ENCODE measurements at places on chromosomes 11 and 22.

GRCh38 chr11:77233011-77233410 lies 68.5 kb downstream of the GDPD4 start:
- DNase-seq: no peak

DNA sequence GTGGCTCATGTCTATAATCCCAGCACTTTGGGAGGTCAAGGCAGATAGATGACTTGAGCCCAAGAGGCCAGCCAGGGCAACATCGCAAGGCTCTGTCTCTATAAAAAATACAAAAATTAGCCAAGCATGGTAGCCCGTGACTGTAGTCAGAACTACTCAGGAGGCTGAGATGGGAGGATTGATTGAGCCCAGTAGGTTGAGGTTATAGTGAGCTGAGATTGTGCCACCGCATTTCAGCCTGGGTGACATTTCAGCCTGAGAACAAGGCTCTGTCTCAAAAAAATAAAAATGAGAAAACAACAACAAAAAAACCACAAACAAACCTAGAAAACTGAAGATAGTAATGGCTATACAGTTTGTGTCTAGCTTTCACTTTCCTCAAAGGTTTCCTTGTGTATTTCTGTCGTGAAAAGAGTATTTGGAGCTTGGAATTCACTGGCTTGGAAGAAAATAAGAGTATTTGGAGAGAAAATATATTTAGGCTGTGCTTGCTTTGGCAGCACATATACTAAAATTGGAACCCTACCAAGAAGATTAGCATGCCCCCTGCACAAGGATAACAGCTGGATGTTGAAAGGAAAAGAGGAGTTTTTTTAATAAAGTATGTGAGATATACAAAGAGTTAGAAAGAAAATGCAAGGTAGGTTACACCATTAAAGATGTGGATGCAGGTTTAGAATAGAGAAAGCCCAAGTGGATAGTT lies 3.9 kb upstream of the BIRC3 start:
- no peak for DNase-seq

DNA sequence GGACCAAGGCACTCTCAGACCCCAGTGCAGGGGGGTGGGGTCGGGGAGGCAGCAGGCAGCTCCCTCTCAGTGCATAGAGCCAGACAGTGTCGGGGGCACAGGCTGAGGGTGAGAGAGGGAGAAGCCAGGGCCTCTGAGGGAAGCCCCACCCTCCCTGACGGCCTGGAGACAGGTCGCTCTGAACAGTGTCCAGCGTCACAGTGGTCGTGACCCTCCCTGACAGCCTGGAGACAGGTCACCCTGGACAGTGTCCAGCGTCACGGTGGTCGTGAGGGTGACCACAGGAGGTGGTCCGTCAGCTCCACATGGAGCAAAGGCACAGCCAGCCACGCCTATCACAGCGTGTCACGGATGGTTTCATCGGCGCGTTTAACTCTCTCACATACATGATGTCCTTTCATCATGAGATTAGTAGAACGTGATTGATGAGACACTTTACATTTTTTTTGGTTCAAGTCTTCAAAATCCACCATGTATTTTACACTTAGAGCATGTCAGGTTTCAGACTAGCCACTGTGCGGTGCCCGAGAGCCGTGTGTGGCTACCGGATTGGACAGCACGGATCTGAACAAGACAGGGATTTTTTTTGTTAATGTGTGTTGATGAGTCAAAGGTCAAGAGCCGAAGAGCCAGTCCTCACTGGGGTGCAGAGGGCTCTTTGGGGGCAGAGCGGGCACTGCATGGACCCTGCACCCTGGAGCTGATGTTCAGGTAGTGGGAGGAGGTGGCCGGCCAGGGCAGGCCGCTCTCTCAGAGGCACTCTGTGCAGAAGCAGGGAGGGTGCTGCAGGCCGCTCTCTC lies 23.9 kb upstream of the PANX2 start:
- peak; percentile 68 for DNase-seq

DNA sequence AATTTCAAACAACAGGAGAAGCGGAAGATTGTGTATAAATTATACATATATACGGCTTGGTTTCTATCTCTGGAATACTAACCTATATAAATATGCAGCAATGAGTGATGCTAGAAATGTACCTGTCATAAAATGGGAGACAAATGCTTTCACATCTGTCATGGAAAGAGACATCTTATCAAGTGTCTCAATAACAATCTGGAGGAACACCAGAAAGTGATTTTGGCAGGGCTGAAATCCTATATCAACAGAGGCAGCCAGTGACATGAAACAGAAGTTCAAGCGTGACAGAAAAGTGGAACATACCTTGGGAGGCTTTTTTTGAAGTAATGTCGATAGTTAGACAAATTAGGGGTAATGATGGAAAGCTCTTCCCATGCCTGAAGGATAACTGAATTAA lies 834.6 kb downstream of the JRKL start:
- DNase-seq: no peak

DNA sequence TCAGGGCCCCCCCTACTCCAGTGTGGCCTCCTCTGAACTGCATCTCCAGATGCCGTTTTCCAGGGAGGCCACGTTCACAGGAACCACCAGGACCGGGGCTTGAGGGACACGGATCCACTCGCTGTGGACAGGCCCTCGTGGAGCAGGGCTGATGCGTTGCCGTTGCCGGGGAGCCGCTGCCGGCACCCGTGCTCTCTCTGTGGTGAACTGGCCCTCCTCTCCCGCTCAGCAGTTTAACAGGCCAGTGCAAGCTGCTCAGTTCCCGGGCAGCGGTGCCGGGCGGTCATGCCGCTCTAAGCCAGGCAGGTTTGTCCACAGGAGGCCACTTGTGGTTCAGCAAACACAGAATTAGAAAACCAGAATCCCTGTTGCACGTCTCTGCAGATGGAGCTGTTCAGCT lies 301.6 kb downstream of the TBC1D22A start:
- no peak for DNase-seq

- DNase-seq: no peak
Observed at GRCh38 chr11:62132191-62132590, 8.4 kb downstream of the INCENP start.

DNA sequence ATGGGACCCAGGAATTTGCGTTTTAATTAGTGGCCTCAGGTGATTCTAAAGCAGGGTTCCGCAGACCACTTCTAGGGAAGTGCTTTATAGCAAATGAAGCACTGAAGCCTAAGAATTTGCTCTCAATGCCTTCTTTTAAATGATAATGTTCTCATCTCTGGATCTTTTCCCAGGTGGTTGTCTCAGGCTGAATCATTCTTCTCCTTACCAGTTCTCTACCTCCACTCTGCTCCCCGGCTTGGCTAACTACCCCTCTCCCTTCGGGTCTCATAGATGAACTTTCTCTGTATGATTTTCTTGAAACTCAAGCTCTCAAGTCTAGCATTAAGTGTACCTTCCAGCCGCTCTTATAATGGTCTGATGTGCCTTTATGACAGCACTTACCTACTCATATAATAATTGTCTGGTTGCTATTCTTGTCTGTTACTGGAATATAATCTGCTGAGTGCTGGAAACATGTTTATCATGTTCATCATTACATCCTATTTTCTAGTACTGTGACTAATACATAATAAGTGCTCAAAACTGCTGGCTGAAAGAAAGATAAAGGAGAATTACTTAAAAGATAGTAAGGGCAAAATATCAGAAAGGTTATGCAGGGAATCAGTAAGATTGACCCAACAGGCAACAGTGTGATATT lies 195.9 kb upstream of the SESN3 start:
- no peak for DNase-seq

DNA sequence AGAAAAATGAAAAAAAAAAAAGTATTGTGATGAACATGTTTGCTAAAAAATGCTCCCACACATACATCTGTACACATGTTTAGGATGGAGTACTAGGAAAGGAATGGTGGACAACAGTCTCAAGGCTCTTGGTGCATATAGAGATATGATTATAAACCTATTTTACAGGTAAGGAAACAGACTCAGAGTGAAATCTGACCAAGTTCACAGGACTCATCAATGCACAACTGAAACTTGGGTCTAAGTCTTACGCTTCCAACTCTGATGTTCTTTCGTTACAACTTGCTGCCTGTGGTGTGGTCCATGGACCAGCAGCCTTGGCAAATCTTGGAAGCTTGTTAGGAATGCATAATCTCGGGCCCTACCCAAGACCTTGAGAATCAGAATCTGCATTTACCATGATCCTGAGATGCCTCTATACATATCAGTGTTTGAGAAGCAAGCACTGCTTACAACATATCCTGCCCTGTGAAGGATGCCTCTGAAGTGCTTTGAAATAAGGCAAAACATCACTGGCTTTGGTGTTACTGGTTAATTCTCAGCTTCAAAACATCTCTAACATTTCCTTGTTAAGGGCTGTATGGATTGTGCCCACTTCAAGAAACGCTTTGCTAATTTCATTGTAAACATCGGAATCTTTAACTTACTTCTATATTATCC lies 39.9 kb upstream of the NUP160 start:
- DNase-seq: no peak

DNA sequence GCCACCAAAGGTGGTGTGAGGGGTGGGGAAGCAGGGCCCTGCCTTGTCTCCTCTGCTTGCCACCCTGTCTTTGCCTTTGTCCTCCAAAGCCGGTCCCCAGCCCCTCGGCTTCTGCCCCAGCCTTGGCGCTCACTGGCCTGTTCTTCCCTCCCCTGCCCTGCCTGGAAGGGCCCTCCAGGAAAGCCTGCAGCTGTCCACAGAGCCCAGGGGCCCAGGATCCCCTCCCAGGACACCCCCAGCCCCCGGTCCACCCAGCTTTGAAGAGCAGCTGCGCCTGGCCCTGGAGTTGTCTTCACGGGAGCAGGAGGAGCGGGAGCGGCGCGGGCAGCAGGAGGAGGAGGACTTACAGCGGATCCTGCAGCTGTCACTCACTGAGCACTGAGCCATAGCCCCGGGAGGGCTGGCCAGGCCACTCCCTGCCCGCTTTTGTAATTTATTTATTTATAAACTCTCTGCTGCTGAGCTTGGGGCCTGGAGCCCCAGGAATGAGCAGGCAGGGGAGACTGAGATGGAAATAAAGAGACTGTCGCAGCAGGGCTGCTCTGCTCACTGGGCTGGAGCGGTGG lies 1.3 kb upstream of the SSH3 start:
- DNase-seq: no peak

DNA sequence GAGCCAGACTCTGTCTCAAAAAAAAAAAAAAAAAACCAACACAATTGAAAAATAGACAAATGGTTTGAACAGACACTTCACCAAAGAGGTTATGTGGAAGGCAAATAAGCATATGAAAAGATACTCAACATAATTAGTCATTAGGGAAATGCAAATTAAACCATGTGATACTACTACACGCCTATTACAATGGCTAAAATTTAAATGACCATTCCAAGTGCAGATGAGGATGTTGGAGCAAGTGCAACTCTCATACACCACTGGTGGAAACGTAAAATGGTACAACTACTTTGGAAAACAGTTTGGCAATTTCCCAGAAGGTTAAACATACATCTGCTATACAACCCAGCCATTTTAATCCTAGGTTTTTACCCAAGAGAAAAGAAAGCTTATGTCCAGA lies 24.3 kb downstream of the EIF4ENIF1 start:
- no peak for DNase-seq

GRCh38 chr22:48890693-48891554 lies 936.7 kb downstream of the BRD1 start:
- no peak for DNase-seq

- no peak for DNase-seq
Observed at GRCh38 chr22:49760630-49761571, 66.8 kb downstream of the BRD1 start.

- no peak for DNase-seq
Observed at GRCh38 chr11:62610814-62611704, 1.5 kb downstream of the EML3 start.

DNA sequence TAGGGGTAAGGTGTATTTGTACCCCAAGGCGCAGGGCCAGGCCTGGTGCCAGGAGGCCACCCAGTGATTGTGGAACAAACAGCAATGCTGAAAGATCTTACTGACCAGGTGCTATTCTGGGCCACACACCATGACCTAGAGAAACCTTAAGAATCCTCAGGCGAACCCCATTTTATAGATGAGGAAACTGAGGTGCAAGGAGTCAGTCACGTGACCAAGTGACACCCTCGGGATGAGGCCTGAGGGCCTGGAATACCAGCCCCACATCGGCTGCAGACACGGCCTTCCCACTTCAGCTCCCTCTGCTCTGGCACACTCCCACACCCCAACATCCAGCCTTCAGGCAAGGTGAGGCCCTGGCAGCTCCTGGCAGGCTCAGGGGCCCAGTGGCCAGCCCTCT lies 13.1 kb downstream of the CABP7 start:
- DNase-seq: no peak

DNA sequence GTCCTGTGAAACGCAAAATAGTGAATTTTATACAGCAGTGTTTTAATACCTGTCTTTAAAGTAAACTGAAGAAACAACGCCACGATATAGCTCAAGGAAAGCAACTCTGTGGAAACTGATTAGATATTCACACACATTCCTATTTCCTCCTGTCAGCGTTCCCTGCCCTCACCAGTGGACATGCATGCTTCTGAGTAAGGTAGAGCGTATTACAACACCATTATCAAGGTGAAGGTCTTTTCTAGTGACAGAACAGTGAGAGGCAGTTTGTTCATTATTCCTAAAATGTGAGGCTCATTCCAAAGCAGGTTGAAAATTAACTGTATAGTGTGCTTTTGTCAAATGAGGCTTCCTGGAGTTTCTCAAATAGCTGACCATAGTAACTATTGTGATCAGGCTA lies 153.1 kb downstream of the DDX10 start:
- no peak for DNase-seq

DNA sequence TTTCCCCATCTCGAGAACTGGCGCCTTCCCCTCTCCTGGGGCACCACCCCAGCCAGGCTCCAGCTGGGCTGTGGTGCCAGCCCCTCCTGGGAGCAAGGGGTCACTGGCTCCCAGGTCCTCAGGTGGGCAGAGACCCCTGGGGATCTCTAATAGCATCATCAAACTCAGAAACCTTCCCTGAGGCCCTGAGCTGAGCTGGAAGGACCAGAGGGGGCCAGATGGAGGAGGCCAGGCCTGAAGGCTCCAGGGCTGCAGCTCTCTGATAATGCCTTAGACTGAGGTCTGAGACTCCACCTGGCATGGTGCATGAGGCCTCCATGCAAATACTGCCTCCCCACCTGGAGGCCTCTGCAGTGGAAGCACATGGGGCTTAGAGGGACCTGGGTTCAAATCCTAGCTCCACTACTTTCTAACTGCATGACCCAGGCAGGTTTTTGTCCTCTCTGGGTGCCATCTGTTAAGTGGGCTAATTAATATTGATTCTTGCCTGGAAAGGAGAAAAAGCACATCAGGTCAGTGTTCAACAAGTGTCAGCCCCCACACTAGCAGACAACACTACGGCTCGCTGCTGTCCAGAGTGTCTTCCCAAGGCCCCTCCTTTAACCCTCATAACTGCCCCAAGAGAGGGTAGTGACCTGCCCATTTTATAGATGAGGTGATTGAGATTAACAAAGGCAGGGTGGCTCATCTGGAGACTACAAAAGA lies 1.5 kb downstream of the MAPK8IP1 start:
- DNase-seq: no peak

GRCh38 chr11:19811380-19811779 lies 98.7 kb downstream of the NAV2 start:
- DNase-seq: no peak
